ENCODE measurements at places on chromosomes 2 and 18.

DNA sequence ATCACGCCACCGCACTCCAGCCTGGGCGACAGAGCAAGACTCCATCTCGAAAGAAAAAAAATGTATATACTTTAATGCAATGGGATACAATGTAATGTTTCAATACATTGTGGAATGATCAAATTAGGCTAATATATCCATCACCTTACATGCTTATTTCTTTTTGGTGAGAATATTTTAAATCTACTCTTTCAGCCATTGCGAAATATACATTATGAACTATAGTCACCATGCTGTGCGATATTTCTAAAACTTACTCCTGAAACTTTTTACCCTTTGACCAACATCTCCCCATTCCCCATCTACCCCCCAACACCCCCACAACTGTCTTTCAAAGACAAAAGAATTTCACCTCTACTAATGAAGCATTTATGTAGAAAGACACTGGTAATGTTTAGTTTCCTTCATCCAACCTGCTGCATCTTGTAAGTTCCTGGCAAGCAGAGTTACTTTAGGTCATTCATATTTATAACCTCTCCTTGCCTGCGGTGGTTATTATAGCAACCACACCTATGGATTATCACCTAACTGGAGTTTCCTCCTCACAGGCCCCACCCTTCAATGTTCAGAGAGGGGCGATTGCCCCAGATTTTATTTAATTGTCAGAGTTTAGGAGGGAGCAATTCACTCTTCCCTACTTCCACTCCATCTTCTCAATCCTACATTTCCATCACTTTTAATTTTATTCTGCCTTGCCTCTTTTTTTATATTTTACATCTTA, 1.2 kb upstream of the ME2 start:
- DNase-seq: no peak

DNA sequence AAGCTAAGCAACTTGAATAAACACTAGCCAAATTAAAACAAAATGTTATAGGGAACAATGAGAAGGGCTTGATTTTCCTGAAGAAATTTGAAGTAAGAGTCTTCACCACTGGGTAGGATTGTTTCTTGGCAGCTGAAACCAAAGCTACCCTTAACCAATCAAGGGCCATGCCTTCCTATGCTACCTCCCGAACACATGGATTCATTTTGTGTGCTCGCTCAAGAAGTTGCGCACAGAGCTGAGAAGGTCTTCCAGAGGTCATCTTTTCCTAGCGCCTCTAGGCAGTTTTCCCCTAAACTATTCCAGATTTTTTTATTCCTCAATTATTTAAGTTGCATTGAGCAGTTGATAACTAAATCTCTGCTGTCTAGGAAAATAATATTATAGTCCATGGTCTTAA, 264.6 kb downstream of the RBM43 start:
- no peak for DNase-seq

- no peak for DNase-seq
These were observed 2.1 kb upstream of the SMCHD1 start for GRCh38 chr18:2653467-2653866.

- no peak for DNase-seq
These were observed 71.6 kb downstream of the STPG4 start for GRCh38 chr2:47083485-47083884.

- no peak for DNase-seq
These were observed 60.8 kb downstream of the MTHFD2 start for GRCh38 chr2:74259191-74259590.

- peak; percentile 41 for DNase-seq
These were observed 57.2 kb downstream of the MAP4K3 start for GRCh38 chr2:39379643-39380524.
